ENCODE measurements at places on chromosomes 6 and 20.

- no peak overlapping the region for H3K27ac ChIP-seq
- H3K27me3 ChIP-seq: peaks cover 9% of the 10 kb centered on the region
- no peaks in the 10 kb centered on the region for H3K36me3 ChIP-seq
- H3K4me3 ChIP-seq: no peak overlapping the region
- no peak for DNase-seq
These were observed 67.5 kb upstream of the PBOV1 start for GRCh38 chr6:138285800-138286199.

DNA sequence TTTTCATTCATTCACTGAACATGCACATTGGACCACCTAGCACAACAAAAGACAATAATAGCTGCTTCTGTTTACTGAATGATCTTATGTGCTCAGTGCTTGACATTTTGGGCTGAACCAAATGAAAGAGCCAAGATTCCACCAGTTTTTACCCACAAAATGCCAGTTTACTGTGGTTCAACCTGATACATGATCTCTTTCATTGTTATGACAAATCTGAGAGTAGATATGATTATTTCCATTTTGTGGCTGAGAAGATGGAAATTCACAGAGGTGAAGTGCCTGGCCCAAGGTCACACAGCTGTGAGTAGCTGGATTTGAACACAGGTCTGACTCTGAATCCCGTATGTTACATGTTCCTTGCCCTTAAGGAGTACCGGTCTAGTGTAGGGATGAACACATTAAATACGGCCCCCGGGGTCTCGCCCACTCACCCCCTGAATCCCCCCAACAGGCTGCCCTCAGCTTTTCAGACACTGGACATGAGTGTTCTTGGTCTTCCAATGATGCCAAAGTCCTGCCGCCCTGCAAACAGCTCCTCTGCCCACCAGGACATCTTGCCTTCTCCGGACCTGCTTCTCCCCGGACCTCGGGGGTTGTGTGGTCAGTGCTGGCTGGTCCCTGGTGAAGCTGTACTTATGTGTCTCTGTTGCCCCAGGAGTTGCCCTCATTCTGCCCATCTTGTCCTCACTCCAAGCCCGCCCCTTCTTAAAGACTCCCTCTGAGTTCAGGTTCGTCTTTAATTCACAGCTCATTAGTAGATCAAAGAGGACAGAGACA, 58.6 kb upstream of the SLC32A1 start:
- no peak overlapping the region for H3K4me3 ChIP-seq
- H3K27ac ChIP-seq: peak overlapping the region; percentile 44
- no peaks in the 10 kb centered on the region for H3K4me1 ChIP-seq
- peaks cover 64% of the 10 kb centered on the region for H3K27me3 ChIP-seq
- DNase-seq: no peak

DNA sequence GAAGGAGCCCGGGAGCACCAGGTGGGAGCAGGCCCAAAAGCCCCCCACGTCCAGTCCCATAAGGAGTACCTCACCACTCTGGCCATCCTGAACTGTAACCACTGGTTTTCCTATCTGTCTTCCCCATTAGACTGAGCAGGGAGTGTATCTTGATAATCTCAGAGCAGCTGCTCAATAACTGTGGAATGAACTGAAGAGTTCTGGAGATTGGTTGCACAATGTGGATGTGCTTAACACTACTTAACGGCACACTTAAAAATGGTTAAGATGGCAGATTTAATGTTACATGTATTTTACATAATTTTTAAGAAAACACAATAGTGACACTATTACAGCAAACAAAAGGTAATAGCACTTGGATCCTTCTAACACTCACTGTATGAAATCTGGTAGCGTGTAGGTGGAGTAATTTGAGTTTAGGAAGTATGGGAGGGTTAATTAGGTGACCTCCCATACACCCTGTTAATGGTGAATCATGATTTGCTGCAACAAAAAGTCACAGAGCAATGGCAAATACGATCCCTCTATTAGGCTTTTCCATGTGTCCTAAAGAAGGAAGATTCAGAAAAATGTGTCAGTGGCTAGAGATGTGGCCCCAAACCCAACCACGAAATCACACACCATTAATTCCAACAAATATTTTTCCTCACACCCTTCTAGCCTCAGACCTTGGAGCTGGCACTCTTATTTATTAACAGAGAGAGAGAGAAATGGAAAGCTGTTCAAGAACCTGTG, 18.4 kb downstream of the TRAM2 start:
- H3K36me3 ChIP-seq: peaks cover 5% of the 10 kb centered on the region
- no peaks in the 10 kb centered on the region for H3K27me3 ChIP-seq
- peak overlapping the region; percentile 25 for H3K27ac ChIP-seq
- DNase-seq: no peak
- H3K4me1 ChIP-seq: peaks cover 10% of the 10 kb centered on the region

DNA sequence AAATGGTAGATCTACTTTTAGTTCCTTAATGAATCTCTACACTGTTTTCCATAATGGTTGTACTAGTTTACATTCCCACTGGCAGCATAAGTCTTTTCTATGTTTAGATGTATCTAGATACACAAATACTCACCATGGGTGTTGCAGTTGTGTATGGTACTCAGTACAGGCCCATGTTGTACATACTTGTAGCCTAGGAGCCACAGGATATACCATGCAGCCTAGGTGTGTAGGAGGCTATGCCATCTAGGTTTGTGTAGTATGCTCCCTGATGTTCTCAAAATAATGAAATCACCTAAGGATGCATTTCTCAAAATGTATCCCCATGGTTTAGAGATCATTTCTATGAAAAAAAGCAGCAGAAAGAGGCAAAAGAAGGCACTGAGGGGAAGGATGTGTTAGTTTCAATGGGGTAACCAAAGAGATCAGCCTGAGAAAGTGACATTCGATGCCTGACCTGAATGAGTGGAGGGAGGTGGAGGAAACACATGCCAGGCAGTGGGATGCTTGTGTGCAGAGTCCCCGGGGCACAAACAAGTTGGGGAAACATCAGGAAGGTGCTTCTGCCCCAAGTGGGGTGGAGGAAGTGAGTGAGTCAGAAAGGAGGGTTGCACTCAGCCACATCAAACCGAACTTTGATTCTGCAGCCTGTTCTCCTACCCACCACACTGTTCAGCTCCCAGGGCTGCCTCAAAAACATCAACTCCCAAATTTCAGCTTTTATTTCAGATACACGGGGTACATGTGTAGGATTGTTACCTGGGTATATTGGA, 191.2 kb downstream of the ZNF217 start:
- H3K4me3 ChIP-seq: no peak overlapping the region
- no peak overlapping the region for H3K27ac ChIP-seq
- no peaks in the 10 kb centered on the region for H3K4me1 ChIP-seq
- no peak for DNase-seq

GRCh38 chr6:158408552-158409130, 96.4 kb downstream of the TULP4 start:
- peaks cover 7% of the 10 kb centered on the region for H3K36me3 ChIP-seq
- H3K4me1 ChIP-seq: peaks cover 10% of the 10 kb centered on the region
- H3K27ac ChIP-seq: no peak overlapping the region
- no peak overlapping the region for H3K4me3 ChIP-seq

GRCh38 chr6:5662797-5663196, 343.9 kb downstream of the NRN1 start:
- H3K36me3 ChIP-seq: peaks cover 5% of the 10 kb centered on the region
- H3K27me3 ChIP-seq: no peaks in the 10 kb centered on the region
- no peak for DNase-seq
- H3K4me3 ChIP-seq: no peak overlapping the region
- peaks cover 12% of the 10 kb centered on the region for H3K4me1 ChIP-seq

- no peaks in the 10 kb centered on the region for H3K27me3 ChIP-seq
- H3K36me3 ChIP-seq: no peaks in the 10 kb centered on the region
- peaks cover 4% of the 10 kb centered on the region for H3K4me1 ChIP-seq
- H3K4me3 ChIP-seq: no peak overlapping the region
- no peak for DNase-seq
- no peak overlapping the region for H3K27ac ChIP-seq
These were observed 7.3 kb downstream of the SNPH start for GRCh38 chr20:1273366-1273765.

- no peaks in the 10 kb centered on the region for H3K27me3 ChIP-seq
- peak overlapping the region; percentile 63 for H3K4me3 ChIP-seq
- peaks cover 57% of the 10 kb centered on the region for H3K4me1 ChIP-seq
- DNase-seq: no peak
- H3K27ac ChIP-seq: peak overlapping the region; percentile 94
These were observed 23.9 kb downstream of the ILRUN start for GRCh38 chr6:34672657-34673043.

GRCh38 chr6:68343901-68344300, 291.2 kb upstream of the ADGRB3 start:
- H3K36me3 ChIP-seq: no peaks in the 10 kb centered on the region
- H3K27ac ChIP-seq: no peak overlapping the region
- no peaks in the 10 kb centered on the region for H3K4me1 ChIP-seq

DNA sequence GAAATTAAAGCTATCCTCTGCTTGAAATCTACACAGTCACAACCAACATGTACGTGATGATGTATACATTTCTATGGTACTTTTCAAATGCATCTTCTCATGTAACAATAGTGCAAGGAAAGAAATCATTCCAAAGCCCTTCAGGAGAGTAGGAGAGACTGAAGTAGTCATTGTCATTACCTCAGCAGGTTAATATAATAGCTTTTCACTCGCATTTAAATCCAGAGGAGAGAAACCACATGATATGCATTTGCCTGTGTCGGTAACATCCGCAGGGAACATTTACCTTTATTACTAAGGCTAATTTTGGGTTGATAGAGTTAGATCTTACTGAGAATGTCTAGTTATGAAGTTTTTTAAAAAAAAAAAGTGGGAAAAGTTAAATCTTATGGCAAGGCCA, 186.6 kb upstream of the DTNBP1 start:
- no peak overlapping the region for H3K27ac ChIP-seq
- no peak for DNase-seq
- H3K27me3 ChIP-seq: no peaks in the 10 kb centered on the region
- H3K4me1 ChIP-seq: no peaks in the 10 kb centered on the region

GRCh38 chr6:73695619-73696421, at the start of gene CD109:
TSS of gene CD109 (plus strand) at chr6:73696203. CDS start at chr6:73696216, 13 bp downstream.
- peak; percentile 4 for DNase-seq
- peak within 1 kb of the TSS; percentile 65 for H3K4me3 ChIP-seq
- H3K36me3 ChIP-seq: no peaks in the 10 kb centered on the region

DNA sequence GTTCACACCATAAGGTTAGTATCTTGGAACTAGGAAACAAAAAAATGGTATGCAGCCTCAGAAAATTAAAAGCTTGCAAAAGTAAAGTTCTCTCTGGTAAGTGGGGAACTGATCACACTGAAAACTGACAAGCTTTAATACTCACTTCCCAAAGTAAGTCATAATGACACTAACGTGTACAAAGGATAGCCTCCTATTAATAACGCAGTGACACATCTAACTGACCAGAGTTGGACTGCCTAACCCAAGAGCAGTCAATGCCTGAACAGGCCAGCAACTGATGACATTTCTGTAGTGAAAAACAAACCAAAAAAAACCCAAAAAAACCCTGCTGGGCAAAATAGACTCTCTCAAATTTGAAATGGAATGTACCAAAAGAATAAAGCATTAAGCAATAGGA, 30.7 kb downstream of the CHD6 start:
- no peak overlapping the region for H3K4me3 ChIP-seq
- H3K27ac ChIP-seq: no peak overlapping the region
- H3K27me3 ChIP-seq: no peaks in the 10 kb centered on the region
- peaks cover 8% of the 10 kb centered on the region for H3K4me1 ChIP-seq
- H3K36me3 ChIP-seq: peaks cover 5% of the 10 kb centered on the region

GRCh38 chr6:139644821-139645220, 270.4 kb upstream of the CITED2 start:
- no peaks in the 10 kb centered on the region for H3K27me3 ChIP-seq
- no peak overlapping the region for H3K4me3 ChIP-seq
- H3K36me3 ChIP-seq: no peaks in the 10 kb centered on the region
- DNase-seq: no peak
- H3K27ac ChIP-seq: no peak overlapping the region

DNA sequence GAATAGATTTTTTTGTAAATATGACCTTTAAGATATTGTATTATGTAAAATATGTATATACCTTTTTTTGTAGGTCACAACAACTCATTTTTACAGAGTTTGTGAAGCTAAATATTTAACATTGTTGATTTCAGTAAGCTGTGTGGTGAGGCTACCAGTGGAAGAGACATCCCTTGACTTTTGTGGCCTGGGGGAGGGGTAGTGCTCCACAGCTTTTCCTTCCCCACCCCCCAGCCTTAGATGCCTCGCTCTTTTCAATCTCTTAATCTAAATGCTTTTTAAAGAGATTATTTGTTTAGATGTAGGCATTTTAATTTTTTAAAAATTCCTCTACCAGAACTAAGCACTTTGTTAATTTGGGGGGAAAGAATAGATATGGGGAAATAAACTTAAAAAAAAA, 130.9 kb downstream of the SULF2 start:
- H3K36me3 ChIP-seq: peaks cover 73% of the 10 kb centered on the region
- no peaks in the 10 kb centered on the region for H3K27me3 ChIP-seq
- H3K4me3 ChIP-seq: no peak overlapping the region
- no peaks in the 10 kb centered on the region for H3K4me1 ChIP-seq
- DNase-seq: no peak

GRCh38 chr20:20073801-20074371, 21.6 kb downstream of the CFAP61 start:
- no peaks in the 10 kb centered on the region for H3K36me3 ChIP-seq
- no peak for DNase-seq
- H3K27ac ChIP-seq: no peak overlapping the region
- no peak overlapping the region for H3K4me3 ChIP-seq
- no peaks in the 10 kb centered on the region for H3K4me1 ChIP-seq

DNA sequence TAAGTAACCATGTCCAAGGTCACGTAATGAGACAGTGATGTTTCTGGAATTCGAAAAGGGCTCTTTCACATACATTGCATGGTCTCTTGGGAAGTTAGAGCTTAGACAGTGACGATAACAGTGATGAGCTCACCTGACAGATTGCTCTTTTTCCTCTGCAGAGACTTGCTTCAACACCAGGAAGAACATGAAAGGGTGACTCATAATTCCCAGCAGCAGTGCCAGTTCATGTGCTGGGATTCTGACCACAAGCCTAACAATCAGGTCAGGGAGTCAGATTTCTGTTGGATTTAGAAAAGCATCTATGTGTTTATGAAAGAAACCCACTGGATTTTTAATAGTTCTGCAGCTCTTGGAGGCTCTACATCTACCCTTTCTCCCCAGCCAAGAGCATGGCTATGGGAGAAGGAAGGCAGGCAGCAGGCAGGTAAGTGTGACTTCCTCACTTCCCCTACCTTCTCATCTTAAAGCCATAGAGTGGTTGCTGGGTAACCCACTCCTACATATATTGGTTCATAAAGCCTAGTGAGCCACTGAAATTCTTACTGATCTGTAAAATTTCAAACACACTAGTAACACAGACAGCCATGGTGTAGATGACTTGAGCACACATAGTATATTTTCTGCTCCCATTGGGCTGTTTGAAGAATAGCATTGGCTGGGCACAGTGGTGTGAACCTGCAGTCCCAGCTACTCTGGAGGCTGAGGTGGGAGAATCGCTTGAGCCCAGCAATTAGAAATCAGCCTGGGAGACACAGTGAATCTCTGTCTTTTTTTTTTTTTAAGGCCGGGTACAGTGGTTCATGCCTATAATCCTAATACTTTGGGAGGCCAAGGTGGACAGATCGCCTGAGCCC, 44.4 kb upstream of the LOC128125822 start:
- no peak for DNase-seq
- H3K27ac ChIP-seq: no peak overlapping the region
- H3K27me3 ChIP-seq: no peaks in the 10 kb centered on the region
- no peak overlapping the region for H3K4me3 ChIP-seq

Data from effector memory CD8-positive, alpha-beta T cell (primary cell).